CD4-positive, alpha-beta T cell treated with Interleukin-4 for 4 hours (primary cell): ENCODE measurements at places on chromosomes 7 and 10.

DNA sequence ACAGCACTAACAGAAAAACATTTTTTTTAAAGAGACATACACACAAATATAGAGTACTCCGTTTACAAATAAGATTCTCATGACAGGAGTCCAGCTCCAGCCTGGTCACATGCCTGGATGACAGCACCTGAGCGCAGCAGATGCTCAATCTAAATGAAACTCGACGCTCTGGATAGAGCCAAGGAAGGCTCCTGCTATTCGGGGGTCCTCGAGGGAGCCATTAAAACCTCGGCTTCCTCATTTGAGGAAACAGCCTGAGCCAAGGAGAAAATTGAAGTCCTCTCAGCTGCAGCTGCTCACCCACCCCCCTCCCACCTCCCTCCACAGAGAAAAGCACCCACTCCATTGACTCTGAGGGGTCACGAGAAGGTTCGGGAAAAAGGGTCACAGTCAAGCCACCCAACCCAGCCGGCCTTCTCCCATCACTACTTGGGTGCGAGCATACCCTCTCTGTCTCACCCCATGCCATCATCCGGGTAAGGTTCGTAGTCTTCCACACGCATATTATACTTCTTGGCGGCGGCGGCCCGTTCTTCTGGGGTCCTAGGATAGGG is 673 bp downstream of the NDUFB8 start:
- no peak for DNase-seq

- DNase-seq = peak; percentile 20
Observed at GRCh38 chr10:16545116-16545736, 23.5 kb upstream of the C1QL3 start.

GRCh38 chr10:108861181-108861754 is 1062.0 kb downstream of the XPNPEP1 start:
- no peak for DNase-seq

DNA sequence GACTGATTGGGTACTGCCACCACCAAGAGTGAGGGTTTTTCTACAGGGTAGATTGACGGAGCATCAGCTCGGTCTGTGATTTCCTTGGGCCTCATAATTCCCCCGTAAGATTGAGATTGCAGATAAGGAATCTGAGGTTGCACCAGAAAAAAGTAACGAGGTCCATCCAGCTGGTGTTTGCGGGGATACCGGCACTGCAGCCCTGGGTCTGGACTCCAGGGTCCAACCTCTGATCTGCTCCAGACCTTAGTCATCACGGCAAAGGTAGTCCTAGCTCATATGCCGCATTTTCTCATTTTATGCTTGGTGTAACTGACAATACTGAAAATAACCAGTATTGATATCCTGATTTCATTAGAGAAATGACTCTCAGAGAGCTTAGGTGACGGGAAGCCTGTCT is 3.9 kb downstream of the CARD11 start:
- DNase-seq = no peak

GRCh38 chr10:88185830-88186229 is 322.4 kb downstream of the PTEN start:
- no peak for DNase-seq

GRCh38 chr10:116926426-116926825 is 77.1 kb downstream of the ENO4 start:
- no peak for DNase-seq

GRCh38 chr10:120479506-120479905 is 22.5 kb downstream of the PLPP4 start:
- DNase-seq = no peak

DNA sequence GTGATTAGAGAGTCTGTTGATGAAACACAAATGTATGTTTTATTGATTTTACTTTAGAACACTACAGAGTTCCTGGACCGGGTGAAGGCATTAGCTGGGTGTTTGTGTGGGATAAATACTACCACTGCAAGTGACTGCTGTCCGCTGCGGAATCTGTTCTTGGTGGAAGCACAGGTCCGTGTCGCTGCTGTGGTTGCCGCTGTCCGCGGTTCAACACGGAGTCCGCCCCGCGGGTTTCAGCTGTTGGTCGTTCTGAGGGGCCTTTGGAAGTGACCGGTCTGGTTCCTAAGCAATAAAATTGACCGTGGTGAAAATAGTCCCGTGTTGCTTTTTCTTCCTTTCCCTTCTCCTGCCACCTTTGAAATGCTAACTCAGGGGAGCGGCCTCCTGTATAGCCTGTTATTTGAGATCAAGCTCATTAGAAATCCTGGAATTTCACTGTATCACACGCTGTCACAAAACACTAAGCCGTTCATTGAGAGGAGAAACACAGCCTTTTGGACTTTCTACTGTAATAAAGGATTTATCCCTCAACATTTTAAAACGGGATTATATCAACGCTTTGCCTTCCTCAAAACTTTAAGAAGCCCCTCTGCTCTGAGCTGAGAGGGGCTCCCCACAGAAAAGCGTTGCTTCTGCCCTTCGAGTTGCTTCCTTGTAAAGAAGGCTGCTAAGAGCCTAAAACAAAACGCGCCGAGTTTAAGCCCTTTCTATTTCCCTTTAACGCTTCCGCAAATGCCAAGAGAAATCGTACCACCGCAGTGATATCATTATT is 2.6 kb downstream of the NKX6-2 start:
- no peak for DNase-seq

GRCh38 chr7:122692769-122693309 is 6.1 kb downstream of the RNF133 start:
- no peak for DNase-seq

DNA sequence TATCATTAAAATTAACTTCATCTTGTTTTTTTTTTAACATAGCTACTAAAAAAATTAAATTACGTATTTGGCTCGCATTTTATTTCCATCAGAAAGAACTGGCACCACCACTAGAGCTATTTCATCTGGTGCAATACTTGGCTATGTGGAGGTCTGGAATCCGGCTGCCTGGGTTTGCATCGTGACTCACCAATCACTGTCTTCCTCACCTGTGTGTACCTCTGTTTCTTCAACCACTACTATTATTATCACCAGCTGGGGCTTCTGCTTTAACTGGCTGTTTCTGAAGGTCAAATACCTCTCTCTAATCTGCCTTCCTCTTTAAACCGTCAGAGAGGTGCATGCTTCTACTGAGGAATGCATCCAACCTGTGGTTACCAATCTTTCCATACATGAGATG is 6.5 kb downstream of the WDR91 start:
- no peak for DNase-seq

DNA sequence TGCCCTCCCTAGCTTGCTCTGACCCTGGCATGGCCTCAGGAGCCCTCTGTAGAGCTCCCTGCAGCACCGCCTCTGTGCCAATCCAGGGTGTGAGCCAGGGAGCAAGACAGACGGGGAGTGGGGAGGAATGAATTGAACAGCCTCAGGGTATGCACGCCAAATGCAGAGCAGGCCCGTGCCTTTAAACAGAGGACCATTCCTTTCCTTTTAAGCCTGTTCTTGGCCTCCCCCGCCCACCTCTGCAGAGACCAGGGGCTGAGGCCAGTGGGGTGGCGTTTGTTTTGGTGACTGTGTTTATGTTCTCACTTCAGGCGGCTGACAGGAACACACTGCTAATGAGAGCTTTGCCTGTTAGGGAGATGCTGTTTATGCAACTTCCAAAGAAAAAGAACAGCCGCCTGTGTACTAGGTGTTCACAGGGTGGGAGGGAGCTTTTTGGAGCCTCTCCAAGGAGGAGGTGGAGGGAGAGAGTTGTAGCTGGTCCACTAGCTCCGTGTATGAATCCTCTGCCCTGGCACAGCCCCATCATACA is 528.1 kb upstream of the DPP6 start:
- DNase-seq = no peak

DNA sequence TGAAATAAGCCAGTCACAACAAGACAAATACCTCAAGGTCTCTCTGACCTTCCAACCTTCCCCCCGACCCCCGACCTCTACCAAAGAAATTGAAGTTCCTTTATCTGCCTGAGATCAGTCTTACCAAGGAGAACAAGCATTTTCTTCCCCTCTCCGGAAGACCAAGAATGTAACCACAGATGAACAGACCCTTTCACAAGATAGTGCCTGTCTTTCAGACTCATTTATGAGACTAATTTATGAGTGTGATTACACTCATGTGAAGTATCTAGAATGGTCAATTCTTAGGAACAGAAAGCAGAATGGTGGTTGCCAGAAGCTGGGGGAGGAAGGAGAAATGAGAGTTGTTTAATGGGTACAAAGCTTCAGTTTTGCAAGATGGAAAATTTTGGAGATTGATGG is 108.9 kb upstream of the MKLN1 start:
- DNase-seq = no peak

DNA sequence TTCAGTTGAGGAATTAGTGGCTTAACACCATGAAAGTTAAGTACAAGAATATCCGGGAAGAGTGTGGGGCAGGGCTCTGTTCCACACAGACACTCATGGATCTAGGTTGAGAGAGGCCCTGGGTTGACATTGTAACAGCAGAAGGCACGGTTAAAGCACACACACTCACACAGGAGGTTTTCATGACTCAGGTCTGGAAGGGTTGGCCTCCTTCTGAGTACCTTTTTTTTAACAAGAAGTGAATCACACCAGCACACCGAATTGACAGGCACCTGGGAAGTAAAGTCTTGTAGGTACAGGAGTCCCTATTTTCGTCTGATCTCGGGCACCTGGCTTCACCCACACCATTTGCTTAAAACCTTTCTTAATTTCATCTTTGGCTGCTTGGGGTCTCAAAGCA is 509.4 kb upstream of the ADARB2 start:
- no peak for DNase-seq

DNA sequence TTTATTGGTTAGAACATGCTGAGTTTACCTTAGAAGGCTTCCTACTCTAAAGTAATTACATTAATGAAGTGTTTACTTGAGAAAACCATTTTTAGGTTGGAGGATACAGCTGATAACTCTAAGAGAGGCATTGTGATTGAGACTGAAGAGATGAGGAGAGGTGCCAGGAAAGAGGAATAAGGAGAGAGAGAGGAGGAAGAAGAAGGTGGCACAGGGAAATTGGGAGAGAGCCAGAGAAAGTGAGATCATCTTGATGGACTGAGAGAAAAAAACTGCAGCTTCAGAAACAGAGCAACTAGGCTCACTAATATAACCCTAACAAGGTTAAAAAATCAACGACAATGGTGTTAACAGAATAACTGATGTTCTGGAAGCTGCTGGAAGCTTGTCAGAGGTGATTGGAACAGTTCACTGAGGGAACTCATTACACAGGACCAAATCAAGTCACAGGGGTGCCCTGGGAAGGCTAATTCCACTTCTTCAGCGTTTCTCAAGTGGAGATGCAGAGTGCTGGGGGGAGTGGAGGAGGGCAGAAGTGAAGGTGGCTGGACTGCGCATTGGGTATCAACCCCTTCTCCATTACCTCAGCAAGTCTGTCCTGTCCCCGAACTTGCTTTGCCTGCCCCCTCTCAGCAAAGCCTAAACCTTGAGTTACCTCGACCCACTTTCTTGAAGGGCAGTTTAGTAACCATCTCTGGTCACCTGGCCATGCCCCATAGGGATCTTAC is 6.9 kb upstream of the SORBS1 start:
- no peak for DNase-seq

- DNase-seq = no peak
Observed at GRCh38 chr10:54665095-54665494, 135.9 kb downstream of the PCDH15 start.

DNA sequence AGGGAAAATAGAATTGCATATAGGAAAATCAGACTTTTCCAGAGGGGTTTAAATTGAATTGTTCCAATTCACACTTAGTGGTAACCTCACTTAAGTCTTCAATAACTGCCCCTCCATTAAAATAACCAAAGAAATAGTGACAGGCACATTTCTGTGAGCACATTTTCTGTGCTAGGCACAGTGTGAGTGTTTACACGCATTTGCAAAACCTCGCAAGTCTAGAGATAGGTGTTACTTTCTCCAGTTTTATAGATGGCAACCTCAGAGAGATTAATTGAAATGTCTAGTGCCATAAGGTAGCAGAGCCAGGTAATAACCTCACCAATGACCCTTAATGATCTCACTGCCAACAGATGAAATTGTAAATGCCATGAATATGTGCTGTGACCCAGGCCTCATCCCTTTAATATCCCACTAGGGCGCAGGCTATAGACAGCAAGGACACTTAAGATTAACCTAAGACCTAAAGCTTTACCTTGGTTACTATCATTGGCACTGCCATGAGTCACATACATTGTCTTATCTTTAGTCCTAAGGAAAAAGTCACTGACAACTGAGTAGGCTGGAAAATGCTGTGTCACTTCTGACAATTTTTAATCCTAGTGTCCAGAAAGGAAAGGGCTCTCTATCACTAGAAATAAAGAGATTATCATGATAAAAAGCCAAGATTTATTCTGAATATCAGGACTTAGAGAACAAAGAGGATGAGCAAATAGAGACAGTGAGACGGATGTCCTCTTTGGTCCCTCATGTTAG is 187.8 kb downstream of the PPP1R17 start:
- DNase-seq = no peak

- no peak for DNase-seq
Observed at GRCh38 chr10:21424459-21424861, 101.0 kb downstream of the SKIDA1 start.

DNA sequence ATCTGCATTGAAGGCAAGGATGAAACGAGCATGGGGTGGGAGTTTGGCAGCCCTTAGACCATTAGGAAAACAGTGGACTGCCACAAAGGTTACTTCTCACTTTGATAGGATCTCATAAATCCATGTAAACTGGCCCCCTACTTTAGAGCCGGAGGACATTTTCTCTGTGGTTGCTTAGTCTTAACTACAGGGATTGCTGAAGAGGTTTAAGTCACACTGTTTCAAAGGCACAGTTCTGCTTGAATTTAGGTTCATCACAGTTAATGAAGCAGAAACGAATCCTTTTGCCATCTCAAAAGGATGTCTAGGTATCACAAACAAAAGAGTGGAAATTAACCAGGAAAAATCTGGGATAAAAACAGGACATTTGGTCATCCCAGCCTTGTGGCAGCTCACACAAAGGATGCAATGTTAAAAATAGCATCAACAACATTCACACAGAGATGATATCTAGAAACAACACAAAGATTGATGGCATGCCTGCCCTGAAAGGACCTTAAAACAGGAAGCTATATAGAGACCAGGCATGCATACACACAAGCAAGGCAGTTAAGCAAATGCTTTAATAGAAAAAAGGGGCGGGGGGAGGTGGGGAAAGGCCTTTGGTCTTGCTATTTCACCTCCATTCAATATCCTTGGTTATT is 74.0 kb downstream of the DOCK4 start:
- no peak for DNase-seq

GRCh38 chr7:78020136-78020873 is 221.7 kb downstream of the PHTF2 start:
- DNase-seq = peak; percentile 49

DNA sequence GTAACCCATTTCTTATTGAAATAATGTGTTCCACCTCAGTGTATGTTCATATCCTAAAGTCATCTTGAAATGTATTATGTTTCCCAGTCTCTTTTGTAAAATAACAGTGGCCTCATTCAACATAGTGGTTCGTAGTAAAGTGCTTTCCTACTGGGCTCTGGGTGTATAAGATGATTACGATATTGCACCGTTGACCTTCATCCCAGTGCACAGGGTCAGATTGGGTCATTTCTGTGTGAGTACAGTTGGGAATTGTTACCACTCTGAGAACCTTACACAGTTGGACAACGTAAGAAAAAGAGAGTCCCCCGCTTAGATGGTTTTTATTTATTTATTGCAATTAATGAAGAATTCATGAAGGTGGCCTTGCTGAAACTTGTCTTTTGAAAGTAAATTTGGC is 135.6 kb downstream of the CHN2 start:
- DNase-seq = no peak
